Spinal cord (tissue), 10 donors: ENCODE measurements at places on chromosomes 2 and 18.

GRCh38 chr18:77373730-77374445, 124.2 kb downstream of the GALR1 start:
- no peak for DNase-seq

DNA sequence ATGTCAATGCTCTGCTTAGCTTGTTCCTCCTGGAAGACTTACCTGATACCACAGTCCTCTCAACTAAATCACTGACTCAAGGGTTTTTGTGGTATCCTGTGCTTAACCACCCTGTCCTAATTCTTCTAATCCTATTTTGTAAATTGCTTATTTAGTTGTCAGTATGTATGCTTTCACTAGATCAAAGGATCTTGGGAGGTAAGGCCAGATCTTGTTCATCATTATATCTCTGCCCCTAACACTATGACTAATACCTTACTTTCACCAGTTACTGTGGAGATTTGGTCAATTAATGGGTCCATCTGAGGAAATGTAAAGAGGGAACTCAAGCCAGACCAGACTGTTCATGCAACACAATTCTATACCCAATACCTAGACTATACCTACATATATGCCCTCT, 203.2 kb downstream of the GULP1 start:
- no peak for DNase-seq

GRCh38 chr2:26786207-26787028, 562 bp downstream of the CENPA start:
- DNase-seq, result no peak

DNA sequence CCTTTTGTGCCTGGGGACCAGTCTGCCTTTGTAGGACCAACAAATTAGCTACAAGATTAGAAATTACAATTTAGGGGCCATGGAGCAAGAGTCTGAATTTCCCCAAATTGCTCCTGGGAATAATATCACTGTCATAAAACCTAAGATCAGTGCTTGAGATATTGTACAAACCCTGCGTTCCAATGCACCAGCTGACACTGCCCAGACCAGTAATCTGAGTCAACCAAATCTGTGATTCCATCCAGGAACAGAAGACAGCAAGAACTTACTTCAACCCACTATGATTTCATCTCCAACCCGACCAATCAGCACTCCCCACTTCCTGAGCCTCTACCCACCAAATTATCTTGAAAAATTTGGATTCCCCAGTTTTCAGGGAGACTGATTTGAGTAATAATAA, 1305.0 kb upstream of the NRXN1 start:
- DNase-seq, result no peak

- no peak for DNase-seq
Observed at GRCh38 chr18:2777241-2777640, 69.6 kb upstream of the EMILIN2 start.

- DNase-seq, result no peak
Observed at GRCh38 chr2:68251855-68252399, 405 bp downstream of the PPP3R1 start.

GRCh38 chr2:38648107-38648761, 17.7 kb upstream of the GALM start:
- no peak for DNase-seq

DNA sequence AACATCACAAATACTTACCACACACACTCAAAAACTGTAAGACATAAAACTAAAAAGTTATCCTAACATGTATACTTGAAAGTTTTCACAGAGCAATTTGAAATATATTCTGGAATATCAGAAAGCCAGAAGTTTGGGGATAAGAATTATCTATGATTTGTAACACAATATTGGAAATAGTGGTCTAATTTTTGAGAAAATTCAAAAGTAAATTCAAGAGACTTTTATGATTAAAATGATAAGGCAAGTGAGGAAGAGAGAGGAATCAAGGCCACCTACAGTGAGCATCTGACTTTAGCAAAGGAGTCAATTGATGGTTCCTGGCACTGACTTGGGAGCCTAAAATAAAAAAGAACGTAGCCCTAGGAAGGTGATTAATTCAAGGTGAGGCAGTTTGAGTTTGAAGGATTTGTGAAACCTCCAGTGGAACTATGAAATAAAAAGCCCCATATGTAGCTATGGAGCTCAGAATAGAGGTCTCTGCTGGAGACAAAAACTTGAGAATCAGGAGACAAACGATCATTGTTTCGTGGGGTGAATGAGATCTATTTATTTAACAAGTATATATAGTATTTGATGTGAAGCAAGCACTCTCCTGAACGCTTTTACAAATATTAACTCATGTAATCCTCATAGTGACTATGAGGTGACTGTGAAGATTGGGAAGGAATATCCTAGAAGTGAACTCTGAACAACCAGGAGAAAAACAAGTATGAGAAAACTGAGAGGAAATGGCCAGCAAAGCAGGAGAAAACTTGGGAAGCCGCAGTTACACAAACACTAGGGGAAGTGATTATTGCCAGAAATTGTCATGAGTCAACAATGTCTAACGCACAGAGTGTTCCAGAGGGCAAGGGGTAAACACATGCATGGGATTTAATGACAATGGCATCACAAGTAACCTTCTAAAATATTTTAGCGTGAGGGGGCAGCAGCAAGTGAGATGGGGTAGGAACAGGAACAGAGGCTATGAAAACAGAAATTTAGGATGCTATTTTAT, 12.8 kb downstream of the TFPI start:
- DNase-seq, result no peak

DNA sequence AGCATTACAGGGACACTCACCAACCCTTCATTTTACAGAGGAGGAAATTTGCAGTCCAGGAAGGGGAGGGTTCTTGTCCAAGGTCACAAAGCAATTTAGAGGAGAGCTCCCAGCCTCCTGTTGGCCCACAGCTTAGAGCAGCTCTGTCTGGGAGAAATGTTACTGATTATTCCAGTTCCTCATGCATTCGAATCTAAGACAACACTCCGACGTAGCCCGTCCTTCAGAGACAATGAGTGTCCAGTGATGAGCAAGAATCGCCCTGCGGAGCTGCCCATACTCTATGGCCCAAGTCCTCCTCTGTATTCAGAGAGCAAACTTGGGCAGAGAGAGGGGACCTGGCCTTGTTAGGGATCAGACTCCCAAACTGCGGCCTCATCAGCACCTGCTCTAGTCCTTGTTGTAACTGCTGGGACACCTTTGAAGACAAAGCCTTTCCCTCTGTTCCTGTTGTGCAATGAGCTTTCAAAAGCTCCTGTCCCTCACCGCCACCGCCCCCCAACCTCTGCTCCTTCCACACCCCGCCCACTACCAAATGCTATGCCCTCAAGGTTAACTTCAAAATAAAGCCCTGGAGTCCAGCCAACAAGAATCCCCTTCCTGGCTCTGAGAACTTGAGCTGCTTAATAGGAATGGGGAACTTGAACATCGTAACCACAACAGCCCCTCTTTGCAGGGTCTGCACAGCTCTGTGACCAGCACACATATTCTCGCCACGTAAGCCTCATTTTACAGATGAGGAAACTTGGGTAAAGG, 234.8 kb upstream of the SMAD2 start:
- no peak for DNase-seq

DNA sequence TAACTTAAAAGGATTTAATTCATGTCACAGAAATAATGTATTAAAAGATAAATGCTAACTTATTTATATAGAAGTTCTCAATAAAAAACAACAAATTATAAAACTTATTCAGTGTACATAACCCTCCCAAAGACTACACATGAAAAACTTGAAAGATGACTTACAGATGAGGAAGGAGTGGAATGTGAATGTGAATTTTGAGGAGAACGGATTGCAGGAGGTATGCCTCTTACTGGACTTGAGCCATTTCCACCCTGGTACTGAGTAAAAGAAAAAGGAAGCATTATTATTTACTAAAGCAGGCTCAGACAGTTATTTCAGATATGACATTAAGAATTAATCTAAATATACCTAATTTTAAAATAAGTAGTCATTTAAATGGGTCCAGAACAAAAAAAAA, 104.4 kb downstream of the TLK1 start:
- DNase-seq, result no peak

DNA sequence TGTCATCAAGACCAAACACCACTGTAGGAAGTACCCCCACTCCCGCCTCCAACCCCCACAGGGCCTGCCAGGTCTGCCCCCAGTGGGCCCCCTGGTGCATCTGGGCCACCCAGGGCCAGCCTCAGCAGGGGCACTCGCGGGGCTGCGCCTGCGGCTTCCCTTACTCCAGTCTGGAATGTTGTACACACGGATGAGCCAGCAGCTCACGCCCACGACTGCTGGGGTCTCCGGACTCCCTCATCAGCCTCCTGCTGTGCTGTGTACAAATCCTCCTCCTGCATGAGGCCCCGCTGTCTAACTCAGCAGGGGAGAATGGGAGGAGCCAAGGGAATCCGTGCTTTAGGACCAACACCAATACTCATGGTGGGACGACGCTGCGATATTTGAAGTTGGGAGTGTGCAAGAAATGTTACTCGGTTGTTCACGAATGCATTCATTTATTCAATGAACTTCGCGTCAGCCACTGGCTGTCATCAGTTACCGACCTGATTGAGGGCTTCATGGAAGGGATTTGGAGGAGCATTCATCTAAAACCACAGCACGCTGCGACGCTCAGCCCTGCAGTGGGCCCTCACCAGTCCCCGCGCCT, 654 bp upstream of the ASB1 start:
- peak; percentile 23 for DNase-seq

DNA sequence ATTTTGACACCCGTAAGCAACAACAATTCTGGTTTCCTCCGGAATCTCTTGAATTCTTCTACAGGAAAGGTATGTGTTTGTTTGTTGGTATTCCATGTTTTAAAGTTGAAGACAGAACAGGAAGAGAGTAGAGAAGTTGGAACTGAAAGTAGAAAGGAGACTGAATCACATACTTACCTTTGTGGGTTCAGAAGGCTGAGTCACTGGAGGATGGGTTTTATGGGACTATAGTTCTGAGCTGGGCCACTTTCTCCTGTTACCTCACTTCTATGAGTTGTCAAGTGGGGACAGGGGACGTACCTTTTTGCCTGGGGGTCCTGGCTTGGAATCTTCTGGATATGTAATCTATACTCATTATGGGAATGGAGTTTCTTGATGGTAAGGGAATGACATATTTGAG, 40.9 kb downstream of the KDM3A start:
- DNase-seq, result no peak

- no peak for DNase-seq
Observed at GRCh38 chr2:73489053-73489452, 103.4 kb downstream of the ALMS1 start.

DNA sequence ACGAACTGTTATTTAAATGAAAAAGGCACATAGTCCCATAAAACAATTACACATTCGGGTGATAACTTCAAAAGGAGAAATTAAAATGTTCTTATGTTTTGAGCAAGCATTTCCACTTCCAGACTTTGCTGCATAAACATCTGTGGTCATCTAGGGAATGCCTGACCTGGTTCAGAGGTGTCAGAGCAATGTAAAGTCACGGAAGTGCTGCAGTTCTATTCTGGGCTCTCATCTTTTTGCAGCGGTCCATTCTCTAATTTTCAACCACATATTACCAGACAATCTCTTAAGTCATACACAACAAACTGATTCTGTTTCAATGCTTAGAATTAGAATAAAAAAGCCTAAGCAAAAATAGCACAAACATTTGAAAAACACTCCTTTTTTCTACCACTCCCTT, 22.0 kb upstream of the PTH2R start:
- DNase-seq, result no peak

DNA sequence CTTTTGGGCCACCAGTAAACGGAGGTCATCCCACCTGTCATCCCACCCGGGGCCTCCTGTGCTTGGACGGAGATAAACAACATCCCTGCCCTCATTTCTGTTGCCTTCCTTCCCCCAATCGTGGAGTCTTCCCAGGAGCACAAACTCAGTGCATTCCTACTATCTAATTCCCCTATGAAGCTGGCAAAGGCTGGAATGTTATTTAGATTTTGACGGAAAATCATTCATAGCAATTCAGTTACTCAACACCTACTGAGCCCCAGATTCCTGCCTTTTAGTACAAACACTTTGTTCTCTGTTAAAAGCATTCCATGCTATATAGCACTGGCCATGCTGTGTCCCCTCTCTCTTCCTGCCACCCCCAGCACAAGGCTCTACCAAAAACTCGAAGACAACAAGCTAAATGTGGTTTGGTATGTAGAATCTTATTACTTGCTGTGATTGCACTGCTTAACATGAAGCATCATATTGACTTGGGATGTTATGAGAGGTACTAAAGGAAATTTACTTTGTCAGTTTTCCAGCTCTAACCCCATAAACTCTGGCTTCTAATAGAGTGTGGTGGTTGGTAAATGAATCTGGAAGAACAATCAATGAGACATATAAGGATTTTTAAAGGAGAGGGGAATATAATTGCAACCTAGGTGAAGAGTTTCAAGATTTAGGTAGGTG, 32.3 kb upstream of the IMPA2 start:
- DNase-seq, result peak; percentile 11

GRCh38 chr18:75350512-75350839, 77.0 kb downstream of the SMIM21 start:
- DNase-seq, result peak; percentile 33

GRCh38 chr2:191255756-191256312, 10.6 kb downstream of the MYO1B start:
- DNase-seq, result no peak

GRCh38 chr2:47653902-47654789, 128.8 kb upstream of the MSH6 start:
- peak; percentile 24 for DNase-seq

GRCh38 chr2:31893094-31893493, 117.7 kb downstream of the MEMO1 start:
- DNase-seq, result no peak
